ENCODE measurements at places on chromosomes 6 and 20.

DNA sequence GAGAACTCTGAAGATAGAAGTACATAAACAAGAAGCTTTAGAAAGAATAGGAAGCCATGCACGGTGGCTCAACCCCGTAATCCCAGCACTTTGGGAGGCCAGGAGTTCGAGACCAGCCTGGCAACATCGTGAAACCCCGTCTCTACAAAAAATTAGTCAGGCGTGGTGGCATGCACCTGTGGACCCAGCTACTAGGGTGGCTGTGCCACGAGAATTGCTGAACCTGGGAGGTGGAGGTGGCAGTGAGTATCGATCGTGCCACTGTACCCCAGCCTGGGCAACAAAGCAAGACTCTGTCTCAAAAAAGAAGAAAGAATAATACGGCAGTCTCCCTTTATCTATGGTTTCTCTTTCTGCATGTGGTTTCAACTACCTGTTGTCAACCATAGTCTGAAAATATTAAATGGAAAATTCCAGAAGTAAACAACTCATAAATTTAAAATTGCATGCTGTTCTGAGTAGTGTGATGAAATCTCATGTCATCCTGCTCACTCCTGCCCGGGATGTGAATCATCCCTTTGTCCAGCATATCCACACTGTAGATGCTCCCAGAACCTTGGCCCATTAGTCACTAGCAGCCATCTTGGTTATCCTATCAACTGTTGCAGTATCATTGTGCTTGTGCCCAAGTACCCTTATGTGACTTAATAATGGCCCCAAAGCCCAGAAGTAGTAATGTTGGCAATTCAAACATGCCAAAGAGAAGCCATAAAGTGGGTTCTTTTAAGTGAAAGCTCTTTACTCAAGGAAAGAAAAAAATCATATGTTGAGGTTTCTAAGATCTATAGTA lies 22.1 kb downstream of the DEK start:
- DNase-seq, result no peak

DNA sequence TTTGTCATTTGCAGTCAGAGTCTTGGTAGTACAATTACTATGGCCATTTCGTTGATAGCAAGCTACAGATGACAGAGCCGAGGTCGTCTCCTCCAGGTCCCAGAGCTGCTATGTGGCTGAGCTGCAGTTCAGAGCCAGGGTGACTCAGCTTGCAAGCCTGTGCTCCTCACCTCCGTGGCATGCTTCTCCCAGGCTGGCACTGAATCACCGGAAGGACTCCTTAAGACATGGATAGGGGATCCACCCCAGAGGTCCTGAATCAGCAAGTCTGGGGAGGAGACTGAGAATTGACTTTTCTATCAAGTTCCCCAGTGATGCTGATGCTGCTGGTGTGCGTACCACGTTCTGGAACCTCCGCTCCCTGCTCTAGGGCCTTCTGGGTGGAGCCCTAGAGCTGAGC lies 291.2 kb downstream of the CDH26 start:
- DNase-seq, result no peak

- no peak for DNase-seq
Measured at GRCh38 chr20:45163083-45163803, 11.5 kb upstream of the PI3 start.

- DNase-seq, result peak; percentile 34
Measured at GRCh38 chr6:95431637-95432228, 145.6 kb upstream of the MANEA start.

DNA sequence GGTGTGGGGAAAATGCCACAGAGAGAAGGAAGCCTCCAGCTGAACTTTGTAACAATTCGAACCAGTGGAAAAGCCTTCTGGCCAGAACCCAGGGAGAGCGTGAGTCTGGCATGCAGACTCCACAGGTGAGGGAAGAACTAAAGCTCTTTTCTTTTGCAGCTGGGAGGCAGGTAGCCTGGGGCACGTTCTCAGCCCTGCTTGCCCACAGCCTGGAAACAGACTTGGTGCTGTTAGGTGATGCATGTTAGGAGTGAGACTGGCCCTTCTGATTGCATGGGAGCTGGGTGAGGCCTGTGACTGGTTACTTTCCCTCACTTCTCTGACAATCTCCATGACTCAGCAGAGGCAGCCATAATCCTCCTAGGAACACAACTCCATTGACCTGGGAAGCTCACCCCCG lies 34.2 kb downstream of the PROKR2 start:
- DNase-seq, result no peak

DNA sequence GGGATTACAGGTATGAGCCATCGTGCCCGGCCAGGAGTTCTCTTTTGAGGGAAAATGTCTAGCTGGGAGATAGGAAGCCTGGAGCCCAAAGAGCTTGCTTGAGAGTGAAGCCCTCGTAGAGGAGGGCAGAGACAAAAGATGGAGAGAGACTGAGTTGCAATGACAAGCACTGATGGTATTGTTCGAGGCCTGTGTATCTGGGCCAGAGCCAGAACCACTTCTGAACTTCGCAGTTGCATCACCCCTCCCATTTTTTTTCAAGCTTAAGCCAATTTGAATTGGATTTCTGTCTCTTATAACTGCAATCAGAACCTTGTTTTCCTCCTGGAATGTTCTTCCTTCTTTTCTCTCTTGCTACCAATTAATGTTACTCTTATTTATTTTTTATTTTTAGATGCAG lies 83.1 kb downstream of the KCNB1 start:
- no peak for DNase-seq

DNA sequence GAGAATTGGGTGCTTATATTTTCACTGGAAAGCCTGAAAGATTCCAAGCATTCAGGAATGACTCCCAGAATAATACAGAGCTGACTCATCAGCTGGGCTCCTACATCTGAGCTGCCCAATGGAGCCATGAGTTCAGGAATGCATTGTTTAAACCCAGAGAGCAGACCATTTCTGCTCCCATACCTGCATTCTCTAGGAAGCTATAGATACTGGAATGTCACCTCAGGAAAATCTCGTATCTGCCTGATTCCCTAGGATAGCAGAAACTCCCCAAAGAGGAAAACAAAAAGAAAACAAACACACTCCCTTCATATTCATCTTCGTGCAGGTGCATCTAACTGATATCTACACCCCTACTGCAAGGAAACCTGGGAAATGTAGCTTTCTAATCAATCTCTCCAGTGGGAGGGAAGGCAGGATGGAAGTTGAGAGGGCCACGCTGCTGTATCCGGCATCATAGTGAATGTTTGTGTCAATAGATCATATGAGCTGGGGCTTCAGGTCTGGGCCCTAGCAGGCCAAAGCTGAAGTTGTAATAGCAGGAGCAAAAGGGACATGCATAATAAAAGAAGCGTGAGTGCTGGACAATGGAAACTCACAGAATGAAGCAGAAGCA lies 8.2 kb upstream of the SLC2A12 start:
- DNase-seq, result no peak

- DNase-seq, result peak; percentile 39
Measured at GRCh38 chr6:35522660-35523658, 10.3 kb upstream of the TULP1 start.

- DNase-seq, result no peak
Measured at GRCh38 chr20:46011631-46012482, 3.1 kb downstream of the MMP9 start.

- no peak for DNase-seq
Measured at GRCh38 chr6:47355496-47355895, 45.8 kb upstream of the TNFRSF21 start.

DNA sequence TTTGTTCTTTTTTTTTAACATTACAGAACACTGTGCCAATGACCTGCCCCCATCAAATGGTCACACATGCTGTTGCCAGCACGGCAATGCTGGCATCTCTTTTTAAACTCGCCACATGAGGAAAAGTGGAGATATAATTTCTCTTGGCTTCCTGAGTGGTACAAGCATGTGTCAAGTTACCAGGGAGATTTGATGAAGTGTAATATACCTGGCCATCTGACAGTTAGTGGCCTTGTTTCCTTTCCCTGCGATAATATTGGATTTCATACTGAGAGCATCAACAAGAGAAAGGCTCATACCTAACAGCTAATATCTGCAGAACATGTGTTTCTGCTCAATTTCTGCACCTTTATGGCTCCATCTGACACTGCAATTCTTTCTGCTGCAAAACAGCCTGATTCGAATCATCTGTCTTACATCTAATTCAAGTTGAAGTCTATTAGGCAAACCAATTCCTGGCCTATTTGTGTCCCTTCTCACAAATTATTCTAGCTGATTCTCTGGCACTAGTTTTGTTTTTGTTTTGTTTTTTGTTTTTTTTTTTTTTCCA lies 519.5 kb downstream of the PREX1 start:
- no peak for DNase-seq

DNA sequence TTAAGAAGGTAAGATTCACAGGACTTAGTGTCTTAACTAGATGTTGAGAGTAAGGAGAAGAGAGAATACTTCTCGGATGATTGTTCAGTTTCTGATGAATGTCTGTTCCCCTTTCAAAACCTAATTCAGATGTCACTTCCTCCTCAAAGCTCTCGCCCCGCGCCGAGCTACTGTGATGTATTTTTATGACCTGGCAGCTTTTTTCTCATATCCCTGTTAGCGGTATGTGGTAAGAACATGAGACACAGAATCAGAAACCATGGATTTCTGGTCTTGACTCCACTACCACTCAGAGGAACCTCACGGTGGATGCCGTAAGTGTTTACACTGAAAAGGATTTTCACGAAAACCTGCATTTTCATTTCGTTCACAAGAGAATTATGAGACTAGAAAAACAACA lies 48.4 kb downstream of the CEP43 start:
- peak; percentile 18 for DNase-seq

DNA sequence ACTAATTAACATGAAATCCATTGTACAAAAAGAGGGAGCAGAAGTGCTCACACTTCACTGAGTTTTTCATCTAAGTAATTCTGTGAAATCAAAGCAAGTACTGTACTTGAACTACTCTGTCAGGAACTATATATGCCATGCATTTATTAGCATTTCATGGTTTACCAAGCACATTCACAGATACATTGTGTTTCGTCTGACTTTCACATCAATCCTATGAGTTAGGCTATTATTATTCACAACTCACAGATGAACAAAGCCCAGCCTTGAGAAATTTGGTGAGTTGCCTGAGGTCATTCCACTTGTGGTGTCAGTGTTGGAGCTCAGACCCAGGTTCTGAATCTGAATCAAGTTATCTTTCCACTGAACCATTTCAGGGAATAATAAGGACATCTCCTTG lies 33.7 kb upstream of the TENT5A start:
- no peak for DNase-seq
